ENCODE measurements at places on chromosomes 5 and 9. TPM values are rescaled to one million over a fixed set of nuclear protein-coding genes. Genes with fewer than 3 reads are reported as not detected.
A peak's percentile ranks its signal among the peaks of the same experiment; 100 is the strongest.

The SEMA5A gene
- 0.03 TPM for total RNA-seq

The SH3RF2 gene
- total RNA-seq, result not detected

The ADRA1B gene
- total RNA-seq, result not detected

The ZDHHC11B gene
- total RNA-seq, result 2.4 TPM

- DNase-seq, result no peak
Observed at GRCh38 chr5:127410959-127411358, 106.5 kb upstream of the PRRC1 start.

DNA sequence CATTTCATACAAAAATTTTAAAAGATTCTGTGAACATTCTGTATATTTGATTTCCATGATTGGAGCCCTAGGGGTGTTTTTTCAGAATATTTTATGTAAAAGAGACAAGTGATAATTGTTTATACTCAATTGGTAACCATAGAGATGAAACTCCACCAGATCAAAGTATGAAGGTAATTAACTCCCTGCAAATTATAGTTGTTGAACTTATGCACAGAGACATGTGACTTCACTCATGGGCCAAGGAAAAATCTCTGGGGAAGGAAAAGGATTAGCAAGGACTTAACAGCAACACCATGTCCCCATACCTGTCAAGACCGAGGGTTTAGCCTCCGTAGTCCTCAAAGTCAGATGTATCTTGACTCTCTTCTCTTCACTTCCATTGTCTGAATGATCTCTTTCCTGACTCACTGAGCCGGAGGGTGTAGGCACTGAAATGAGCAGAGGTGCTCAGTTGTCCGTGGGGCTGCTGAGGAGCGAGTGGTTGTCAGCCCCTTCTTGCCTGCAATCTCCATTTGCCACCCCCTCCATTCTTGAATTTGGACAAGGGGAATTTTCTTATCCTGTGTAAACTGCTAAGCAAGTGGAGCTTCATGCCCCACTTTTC, 17.5 kb upstream of the CXCL14 start:
- no peak for DNase-seq

- DNase-seq, result no peak
Observed at GRCh38 chr9:6844267-6844666, 86.5 kb downstream of the KDM4C start.

GRCh38 chr9:108710424-108710823, 145.4 kb downstream of the ACTL7B start:
- no peak for DNase-seq

DNA sequence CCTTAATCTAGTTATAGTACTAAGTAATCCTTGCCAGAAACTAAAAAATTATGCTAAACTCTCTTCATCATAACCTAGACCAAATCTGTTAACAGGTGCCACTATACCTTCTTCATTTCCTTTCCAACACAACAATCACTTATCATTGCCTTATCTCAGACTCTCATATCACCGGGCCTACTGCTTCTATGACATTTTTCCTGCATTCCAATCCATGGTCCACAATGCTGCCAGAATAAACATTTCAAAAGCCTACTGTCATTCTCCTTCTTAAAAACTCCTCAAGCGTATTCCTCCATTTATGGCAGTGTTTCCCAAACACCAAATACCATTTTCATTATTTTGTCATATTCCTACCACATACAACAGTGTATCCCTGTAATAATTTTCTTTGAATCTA, 6.5 kb downstream of the PPP6C start:
- DNase-seq, result no peak

DNA sequence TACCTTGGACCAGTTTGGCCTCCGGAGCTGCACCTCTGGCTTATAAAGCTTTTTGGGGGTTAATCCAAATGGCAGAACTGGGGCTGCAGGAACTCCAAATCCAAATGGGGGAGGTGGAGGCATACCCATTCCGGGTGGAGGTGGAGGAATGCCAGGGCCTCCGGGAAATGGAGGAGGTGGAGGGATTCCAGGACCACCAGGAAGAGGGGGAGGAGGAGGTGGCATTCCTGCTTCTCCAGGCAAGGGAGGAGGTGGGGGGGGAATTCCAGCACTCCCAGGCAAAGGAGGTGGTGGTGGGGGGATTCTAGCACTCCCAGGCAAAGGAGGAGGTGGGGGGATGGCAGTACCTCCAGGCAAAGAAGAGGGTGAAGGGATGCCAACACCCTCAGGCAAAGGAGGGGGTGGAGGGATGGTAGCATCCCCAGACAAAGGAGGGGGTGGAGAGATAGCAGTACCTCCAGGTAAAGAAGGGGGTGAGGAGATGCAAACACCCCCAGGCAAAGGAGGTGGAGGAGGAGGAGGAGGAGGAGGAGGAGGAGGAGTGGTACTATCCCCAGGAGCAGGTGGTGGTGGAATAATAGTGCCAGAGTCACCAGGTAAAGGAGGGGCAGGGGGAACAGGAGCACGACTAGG, 45.2 kb downstream of the DIAPH1 start:
- no peak for DNase-seq

GRCh38 chr9:126147186-126147935, 179.3 kb upstream of the MVB12B start:
- no peak for DNase-seq

- DNase-seq, result no peak
Observed at GRCh38 chr5:30561771-30562170, 631.7 kb upstream of the CDH6 start.

GRCh38 chr9:75855509-75855908, 35.0 kb upstream of the PCSK5 start:
- no peak for DNase-seq

DNA sequence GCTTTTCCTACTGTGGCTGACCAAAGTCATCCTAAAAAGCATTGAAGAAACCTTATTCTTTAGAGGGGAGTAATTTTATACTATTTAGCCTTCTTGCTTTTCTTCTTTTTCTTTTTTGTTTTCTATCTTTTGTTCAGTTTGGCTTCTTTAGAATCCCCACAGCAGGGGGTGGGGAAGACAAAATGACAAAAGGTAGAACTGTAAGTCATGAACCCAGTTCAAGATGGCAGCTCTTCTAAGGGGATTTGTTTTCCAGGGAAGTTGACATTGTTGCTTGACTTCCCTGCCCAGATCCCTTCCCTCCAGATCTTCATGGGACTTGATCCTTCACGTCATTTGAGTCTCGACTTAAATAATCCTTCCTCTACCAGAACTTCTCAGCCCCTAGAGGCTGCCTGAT, 692.4 kb upstream of the DMAC1 start:
- no peak for DNase-seq

DNA sequence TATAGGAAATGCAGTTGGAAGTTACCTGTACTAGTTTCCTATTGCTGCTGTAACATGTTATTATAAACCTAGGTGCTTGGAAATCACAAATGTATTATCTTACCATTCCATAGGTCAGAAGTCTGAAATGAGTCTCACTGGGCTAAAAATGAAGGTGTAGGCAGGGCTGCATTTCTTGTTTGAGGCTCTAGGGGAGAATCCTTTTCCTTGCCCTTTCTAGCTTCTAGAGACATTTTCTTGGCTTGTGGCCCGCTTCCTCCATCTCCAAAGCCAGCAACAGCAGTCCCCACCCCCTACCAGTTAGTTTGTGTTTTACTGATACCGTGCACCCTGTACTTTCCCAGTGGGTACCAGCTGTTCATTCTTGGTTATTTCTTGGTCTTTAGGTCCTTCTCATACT, 153.3 kb downstream of the SLF1 start:
- DNase-seq, result no peak

DNA sequence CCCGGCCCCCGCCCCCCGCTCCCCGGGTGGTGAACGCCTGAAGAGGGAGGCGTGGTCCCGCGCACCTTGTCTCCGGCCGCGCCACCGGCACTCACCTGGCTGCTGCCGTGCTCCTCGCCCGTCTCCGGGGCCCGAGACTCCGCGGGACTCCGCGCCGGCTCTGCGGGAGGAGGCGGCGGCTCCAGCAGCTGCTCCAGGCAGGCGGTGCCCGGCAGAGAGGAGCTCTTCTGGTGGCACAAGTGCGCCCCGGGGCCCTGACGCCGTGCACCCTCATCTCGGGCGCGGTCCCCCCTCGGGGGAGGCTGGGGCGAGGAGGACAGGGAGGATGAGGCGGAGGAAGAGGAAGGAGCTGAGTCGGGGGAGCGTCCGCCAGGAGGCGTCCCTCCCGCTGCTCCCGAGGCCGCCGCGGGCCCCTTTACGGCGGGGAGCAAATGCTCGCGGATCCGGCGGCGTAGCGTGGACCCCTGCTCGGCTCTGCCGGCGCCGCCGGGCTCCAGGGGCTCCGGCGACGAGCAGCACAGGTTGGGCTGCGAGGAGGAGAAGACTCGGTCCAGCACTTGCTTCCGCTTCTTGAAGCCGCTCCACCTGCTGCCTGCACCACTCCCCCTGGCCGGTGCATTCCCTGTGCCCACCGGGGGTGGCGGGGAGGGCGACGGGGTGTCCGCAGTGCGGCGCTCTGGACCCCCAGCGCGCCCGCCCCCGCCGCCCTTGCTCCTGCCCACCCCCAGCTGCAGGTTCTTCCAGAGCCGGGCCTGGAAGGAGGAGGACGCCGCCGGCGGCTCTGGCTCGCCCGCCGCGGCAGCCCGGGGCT, 928 bp downstream of the MCTP1 start:
- DNase-seq, result peak; percentile 62

DNA sequence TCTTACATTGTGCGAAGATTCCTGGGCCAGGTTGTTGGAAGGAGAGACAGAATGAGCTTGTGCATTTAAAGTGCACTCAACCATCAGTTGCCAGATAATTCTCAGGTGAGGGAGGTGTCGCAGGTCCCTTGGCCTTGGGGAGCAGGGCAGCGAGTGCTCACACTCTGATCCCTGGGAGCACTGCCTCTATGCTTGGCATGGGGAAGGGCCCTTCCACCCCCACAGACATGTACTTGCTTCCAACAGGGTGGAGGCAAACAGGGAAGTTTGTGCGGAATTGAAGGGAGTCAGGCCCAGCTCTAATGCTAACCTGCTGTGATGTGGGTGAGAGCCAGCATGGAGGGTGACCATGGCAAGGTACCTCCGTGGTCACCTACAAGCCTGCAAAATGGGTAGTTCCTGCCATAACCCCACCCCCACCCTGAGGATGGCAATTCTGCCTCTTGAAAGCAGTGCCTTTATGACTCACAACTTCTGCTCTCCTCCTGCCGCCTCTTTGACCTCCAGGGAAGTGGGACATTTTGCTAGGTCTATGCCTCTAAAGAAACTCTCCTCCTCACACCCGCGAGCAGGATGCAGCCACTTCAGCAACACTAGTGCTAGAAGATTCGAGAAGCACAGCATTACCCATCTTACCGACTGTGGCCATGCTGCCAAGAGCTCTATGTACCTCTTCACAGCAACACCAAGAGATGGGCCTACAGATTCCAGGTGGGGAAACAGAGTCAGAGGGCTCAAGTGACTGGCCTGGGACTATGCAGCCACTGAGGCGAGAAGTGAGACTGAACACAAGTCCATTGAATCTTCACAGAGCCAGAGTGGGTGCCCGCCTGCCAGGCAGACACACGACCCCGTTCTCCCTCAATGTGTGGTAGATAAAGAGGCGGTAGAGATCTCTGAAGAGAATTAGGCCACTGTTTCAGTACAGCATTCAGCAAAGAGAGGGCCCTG, 22.1 kb upstream of the SLC25A51 start:
- DNase-seq, result no peak

GRCh38 chr9:129140397-129141065, 29.3 kb downstream of the PTPA start:
- DNase-seq, result peak; percentile 61

DNA sequence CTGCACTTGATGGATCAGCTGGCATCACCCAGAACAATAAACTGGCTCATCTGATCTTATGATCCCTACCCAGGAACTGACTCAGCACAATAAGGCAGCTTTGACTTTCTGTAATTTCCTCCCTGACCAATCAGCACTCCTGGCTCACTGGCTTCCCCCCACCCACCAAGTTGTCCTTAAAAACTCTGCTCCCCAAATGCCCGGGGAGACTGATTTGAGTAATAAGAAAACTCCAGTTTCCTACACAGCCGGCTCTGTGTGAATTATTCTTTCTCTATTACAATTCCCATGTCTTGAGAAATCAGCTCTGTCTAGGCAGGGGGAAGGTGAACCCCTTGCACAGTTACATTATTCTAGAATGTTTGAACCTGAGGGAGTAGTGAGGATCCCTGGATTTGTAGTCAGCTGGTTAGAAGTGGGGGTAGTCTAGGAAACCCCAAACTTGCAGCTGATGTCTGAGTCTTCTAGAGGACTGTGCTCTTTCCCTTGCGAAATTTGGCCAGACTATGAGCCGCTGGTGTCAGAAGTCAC, 111.7 kb upstream of the NEK6 start:
- no peak for DNase-seq

DNA sequence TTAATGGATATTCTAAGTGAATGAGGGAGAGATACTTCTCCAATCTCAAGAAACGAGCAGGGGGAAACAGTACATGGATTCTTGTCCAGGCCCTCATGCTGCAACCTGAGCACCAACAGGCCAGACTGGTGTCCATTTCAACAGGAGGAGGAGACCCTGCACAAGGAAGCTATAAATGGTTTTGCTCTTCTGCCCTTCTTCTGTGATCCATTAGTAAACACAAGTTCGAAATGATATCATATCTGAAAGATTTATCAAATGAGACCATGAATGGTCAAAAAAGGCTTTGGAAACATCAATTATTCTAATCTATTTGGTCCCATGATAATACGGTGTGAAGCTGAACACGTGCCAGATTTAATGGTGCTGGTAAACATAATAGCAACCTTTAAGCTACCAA, 109.8 kb downstream of the NR6A1 start:
- no peak for DNase-seq

- DNase-seq, result no peak
Observed at GRCh38 chr5:146273109-146273508, 65.5 kb upstream of the POU4F3 start.

- DNase-seq, result peak; percentile 51
Observed at GRCh38 chr5:134131578-134132350, 17.3 kb downstream of the TCF7 start.
